RWPE1 (cell line): ENCODE measurements at places on chromosomes 1 and 21.

DNA sequence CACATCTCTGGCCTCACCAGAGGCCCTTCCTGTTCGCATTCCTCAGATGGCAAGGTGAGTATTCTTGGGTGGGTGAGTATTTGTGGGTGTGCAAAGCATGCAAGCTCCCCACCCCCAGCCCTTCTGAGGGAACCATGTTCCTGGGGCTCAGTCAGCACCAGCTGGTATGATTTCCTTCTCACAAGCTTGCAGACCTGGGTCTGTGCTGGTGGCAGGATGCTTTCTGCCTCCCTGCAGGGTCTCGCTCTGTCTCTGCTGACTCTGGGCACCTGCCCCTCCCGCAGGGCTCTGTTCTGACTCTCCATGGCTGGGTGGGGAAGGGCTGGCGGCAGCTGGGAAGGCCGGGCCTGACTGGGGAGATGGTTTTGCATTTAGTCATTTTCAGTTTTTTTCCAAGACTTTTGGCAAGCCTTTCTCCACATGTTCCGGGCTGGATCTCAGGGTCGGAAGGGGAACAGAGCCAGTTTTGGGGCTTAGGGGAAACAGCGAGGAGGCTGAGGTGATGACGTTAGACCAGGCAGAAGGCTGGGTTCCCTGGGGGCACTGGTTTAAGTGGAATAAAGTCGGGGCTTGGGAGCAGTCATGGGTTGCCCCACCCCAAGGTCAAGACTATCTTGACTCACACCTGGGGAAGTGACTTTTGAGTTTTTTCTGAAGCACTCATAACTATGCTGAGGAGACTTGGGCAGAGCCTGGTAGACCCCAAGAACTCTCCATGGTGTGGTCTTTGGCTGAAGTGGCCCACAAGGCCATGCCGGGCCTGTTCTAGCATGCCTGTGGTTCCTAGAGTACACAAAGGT is 6.2 kb downstream of the RASSF5 start:
- DNase-seq: peak; percentile 98

DNA sequence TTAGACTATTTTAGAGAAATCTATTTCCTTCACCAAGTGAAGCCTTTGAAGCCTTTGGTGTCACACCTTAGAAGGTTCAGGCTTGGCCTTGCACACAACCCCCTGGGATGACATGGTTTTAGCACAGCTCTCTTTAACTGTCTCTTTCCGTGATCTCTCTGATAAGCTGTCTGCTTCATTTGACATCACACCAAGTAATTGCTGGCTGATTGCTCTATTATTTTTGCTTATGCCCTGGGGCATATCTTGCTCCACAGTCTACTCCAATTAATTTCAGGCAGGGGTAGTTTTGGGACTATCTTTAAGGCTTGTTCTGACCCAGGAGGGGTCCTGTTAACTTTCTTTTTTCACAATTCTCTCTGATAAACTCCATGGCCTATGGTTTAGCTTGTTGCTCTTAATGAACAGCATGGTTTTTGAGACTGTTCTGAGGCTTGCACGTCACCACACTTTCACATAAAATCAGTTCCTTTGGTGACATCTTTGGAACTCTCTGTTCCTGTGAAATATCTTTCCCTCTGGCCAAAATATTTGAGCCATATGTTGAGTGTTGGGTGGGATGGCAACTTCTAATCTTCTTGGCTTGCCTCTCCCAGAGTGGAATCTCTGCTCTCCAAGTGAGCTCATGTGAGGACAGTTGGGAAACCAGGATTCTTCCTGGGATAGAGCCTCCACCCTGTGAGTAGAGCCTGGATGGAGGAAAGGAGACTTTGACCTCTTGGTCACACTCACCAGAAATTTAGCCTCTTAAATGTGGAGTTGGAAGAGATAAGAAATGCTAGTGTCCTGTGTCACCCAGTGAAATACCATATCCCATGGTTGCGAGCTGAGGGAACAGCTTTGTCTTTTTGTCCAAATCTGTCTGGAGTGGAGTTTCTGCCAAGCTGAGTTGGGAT is 63.6 kb downstream of the MAP3K21 start:
- DNase-seq: no peak

GRCh38 chr1:229828461-229828860 is 202.4 kb downstream of the URB2 start:
- no peak for DNase-seq

- DNase-seq: peak; percentile 53
These were observed at the start of gene PRDX6 for GRCh38 chr1:173477286-173478093. Gene PRDX6 (plus strand): TSS chr1:173477335. CDS start chr1:173477398, 63 bp downstream.

- DNase-seq: no peak
These were observed 42.5 kb downstream of the COQ8A start for GRCh38 chr1:226982451-226983177.
